ENCODE measurements at places on chromosomes 6 and 20. TPM values are rescaled to one million over a fixed set of nuclear protein-coding genes. Genes with fewer than 3 reads are reported as not detected.
A peak's percentile ranks its signal among the peaks of the same experiment; 100 is the strongest.

DNA sequence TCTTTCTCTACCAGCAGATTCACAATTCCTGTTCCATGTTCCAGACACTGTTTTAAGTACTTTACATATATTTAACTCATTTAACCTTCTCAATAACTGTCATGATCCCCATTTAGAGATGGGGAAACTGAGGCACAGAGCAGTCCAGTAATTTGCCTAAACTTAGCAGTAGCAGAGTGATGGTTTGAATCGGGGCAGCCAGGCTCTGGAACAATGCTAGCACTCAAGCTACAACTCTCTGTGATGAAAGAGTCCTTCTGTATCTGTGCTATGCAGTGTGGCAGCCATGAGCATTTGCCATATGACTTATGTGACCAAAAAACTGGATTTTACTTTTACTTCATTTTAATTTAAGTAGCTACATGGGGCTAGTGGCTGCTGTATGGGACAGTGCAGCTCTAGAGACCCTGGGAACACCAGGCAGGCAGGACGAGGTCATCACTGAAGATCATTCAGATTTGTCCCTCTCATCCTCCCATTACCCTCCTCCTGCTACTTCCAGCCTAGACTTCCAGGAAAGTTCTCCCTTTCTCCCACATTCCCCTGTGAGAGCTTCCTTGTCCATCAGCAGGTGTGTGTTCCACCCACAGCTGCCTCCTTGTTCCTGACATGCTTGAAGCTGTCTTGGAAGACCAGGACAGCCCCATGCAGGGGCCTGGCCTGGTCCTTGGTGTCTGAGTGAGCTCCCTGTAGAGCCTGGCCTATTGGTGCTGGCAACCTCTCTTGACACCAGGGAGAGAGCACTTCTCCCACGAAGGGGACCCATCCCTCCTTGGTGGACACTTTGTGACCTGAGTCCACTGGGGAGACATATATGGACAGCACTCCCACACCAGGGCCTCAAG lies 157.0 kb downstream of the MRPL14 start:
- H3K27me3 ChIP-seq = no peaks in the 10 kb centered on the region
- H3K27ac ChIP-seq = no peak overlapping the region
- H3K36me3 ChIP-seq = no peaks in the 10 kb centered on the region
- no peak overlapping the region for H3K4me3 ChIP-seq
- H3K4me1 ChIP-seq = no peaks in the 10 kb centered on the region

DNA sequence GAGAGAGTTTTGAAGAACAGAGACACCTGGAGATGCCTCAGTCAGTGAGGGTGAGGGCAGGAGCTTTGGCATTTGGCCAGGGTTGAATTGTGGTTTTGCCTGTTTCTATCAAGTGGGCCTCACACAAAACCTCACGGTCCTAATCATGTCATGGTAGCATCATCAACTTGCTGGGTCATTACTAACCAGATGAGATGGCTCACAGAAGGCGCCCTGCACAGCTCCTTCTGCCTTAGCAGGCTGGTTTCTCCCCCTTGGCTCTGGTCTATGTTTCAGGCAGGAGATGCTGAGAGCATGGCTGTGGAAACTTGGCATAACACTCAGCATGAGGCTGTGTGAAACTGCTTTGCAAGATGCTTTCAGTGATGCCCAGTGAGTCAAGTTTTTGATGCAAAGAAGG lies 99.3 kb downstream of the LRRC1 start:
- H3K4me3 ChIP-seq = no peak overlapping the region
- H3K27me3 ChIP-seq = no peaks in the 10 kb centered on the region
- no peak overlapping the region for H3K27ac ChIP-seq
- no peaks in the 10 kb centered on the region for H3K4me1 ChIP-seq
- DNase-seq = no peak

ABHD16B gene
- not detected for total RNA-seq

GRCh38 chr20:24763386-24764026 lies 185.6 kb upstream of the CST7 start:
- no peak overlapping the region for H3K4me3 ChIP-seq
- H3K27me3 ChIP-seq = no peaks in the 10 kb centered on the region
- H3K27ac ChIP-seq = no peak overlapping the region
- no peaks in the 10 kb centered on the region for H3K4me1 ChIP-seq
- no peak for DNase-seq

ZSCAN23 gene
- total RNA-seq = 1.6 TPM

DNA sequence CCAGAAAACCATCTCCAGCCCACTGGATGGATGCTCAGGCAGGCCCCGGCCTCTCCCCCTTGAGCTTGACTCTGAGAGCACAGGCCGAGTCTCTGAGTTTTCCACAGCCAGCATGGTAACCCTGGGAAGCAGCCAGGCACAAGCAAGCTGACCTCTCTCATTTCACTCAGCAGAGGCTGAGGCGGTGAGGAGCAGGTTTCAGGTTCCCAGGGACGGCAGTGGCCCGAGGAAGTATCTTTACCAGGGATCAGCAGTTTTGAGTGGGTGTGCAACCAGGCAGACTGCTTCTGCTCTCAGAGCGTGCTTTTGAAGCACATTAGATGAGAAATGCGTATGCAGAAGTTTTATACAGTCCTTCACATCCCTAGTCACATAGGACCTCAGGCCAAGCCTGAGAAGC lies 12.6 kb downstream of the HCK start:
- no peak overlapping the region for H3K27ac ChIP-seq
- DNase-seq = no peak
- H3K4me1 ChIP-seq = no peaks in the 10 kb centered on the region
- H3K27me3 ChIP-seq = no peaks in the 10 kb centered on the region
- H3K36me3 ChIP-seq = no peaks in the 10 kb centered on the region

- no peak for DNase-seq
- H3K4me1 ChIP-seq = no peaks in the 10 kb centered on the region
- H3K27me3 ChIP-seq = no peaks in the 10 kb centered on the region
- H3K27ac ChIP-seq = no peak overlapping the region
- no peak overlapping the region for H3K4me3 ChIP-seq
Measured at GRCh38 chr6:13295576-13295975, 32.8 kb downstream of the TBC1D7 start.

- DNase-seq = no peak
- H3K4me1 ChIP-seq = peaks cover 5% of the 10 kb centered on the region
- H3K36me3 ChIP-seq = no peaks in the 10 kb centered on the region
Measured at GRCh38 chr20:50008007-50008406, 25.2 kb downstream of the SNAI1 start.

LTA gene
- total RNA-seq = not detected

NT5E gene
- 14.7 TPM for total RNA-seq

- no peak overlapping the region for H3K4me3 ChIP-seq
- H3K36me3 ChIP-seq = no peaks in the 10 kb centered on the region
- no peaks in the 10 kb centered on the region for H3K27me3 ChIP-seq
- no peak overlapping the region for H3K27ac ChIP-seq
Measured at GRCh38 chr6:135657207-135657606, 159.7 kb upstream of the AHI1 start.

PRKN gene
- 11.7 TPM for total RNA-seq

GRCh38 chr20:34954904-34955230 lies 739 bp downstream of the GSS start:
- no peaks in the 10 kb centered on the region for H3K27me3 ChIP-seq
- H3K36me3 ChIP-seq = no peaks in the 10 kb centered on the region
- peaks cover 21% of the 10 kb centered on the region for H3K4me1 ChIP-seq
- peak overlapping the region; percentile 87 for H3K27ac ChIP-seq
- peak overlapping the region; percentile 69 for H3K4me3 ChIP-seq
- DNase-seq = no peak

DNA sequence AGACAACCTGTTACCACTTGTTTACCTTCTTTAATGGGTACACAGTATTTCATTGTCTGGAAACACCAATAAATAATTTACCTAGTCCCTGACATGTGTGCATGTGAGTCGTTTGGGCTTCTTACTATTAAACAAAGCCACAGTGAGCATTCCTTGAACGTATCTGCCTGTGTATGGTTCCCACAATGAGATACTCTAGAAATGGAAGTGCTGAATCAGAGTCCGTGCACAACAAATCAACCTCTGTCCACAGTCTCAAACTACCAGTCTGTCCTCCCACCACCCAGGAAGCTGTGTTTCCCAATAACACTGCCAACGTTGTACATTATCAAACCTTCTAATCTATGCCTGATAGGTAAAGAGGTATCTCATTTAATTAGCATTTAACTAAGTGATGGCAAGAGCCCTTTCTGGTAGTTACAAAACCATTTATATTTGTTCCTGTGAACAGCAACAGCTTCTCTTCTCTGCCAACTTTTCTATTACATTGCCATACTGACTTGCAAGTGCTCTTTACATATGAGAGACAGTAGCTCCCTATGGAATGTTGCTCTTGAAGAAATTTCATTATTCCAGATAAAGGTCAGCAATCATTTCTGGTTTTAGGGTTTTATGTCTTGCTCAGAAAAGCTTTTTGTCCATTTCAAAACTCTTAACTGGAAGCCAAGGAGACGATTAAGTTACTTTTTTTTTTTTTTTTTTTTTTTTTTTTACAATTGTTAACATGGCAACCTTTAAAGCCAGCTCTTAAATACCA lies 14.7 kb downstream of the JAG1 start:
- H3K4me3 ChIP-seq = no peak overlapping the region
- DNase-seq = no peak
- peaks cover under 1% of the 10 kb centered on the region for H3K4me1 ChIP-seq
- H3K36me3 ChIP-seq = no peaks in the 10 kb centered on the region

- H3K36me3 ChIP-seq = no peaks in the 10 kb centered on the region
- peaks cover 29% of the 10 kb centered on the region for H3K4me1 ChIP-seq
- no peaks in the 10 kb centered on the region for H3K27me3 ChIP-seq
- H3K4me3 ChIP-seq = no peak overlapping the region
- DNase-seq = no peak
Measured at GRCh38 chr6:35402136-35402855, 49.8 kb upstream of the FANCE start.

DNA sequence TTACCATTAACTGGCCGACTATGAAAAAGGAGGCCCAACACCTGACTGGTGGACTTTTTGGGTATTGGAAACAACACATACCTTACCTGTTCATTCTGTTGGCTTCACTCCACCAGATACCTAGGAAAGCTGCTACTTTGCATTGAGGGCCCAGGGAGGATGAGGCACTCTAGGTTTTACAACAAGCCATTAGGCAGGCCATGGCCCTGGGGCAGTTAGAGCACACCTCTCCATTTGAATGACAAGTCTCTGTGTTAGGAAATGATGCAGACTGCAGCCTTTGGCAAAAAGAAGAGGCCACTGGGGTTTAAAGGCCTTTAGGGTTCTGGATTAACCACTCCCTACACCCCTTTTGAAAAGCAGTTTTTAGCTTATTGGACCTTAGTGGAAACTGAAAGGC lies 144.3 kb downstream of the OR2B2 start:
- no peak for DNase-seq
- H3K36me3 ChIP-seq = no peaks in the 10 kb centered on the region

- DNase-seq = no peak
- no peak overlapping the region for H3K4me3 ChIP-seq
- H3K27me3 ChIP-seq = no peaks in the 10 kb centered on the region
- no peaks in the 10 kb centered on the region for H3K36me3 ChIP-seq
- no peaks in the 10 kb centered on the region for H3K4me1 ChIP-seq
- H3K27ac ChIP-seq = no peak overlapping the region
Measured at GRCh38 chr6:164628302-164628931, 681.0 kb downstream of the C6orf118 start.

- no peak overlapping the region for H3K4me3 ChIP-seq
- H3K4me1 ChIP-seq = no peaks in the 10 kb centered on the region
- no peaks in the 10 kb centered on the region for H3K36me3 ChIP-seq
- no peaks in the 10 kb centered on the region for H3K27me3 ChIP-seq
Measured at GRCh38 chr6:57177545-57178265, 5.6 kb downstream of the BAG2 start.

GRCh38 chr6:160034036-160034930 lies 65.4 kb downstream of the IGF2R start:
- H3K27ac ChIP-seq = no peak overlapping the region
- no peaks in the 10 kb centered on the region for H3K36me3 ChIP-seq
- no peak overlapping the region for H3K4me3 ChIP-seq
- H3K27me3 ChIP-seq = no peaks in the 10 kb centered on the region
- DNase-seq = no peak
- H3K4me1 ChIP-seq = no peaks in the 10 kb centered on the region

DNA sequence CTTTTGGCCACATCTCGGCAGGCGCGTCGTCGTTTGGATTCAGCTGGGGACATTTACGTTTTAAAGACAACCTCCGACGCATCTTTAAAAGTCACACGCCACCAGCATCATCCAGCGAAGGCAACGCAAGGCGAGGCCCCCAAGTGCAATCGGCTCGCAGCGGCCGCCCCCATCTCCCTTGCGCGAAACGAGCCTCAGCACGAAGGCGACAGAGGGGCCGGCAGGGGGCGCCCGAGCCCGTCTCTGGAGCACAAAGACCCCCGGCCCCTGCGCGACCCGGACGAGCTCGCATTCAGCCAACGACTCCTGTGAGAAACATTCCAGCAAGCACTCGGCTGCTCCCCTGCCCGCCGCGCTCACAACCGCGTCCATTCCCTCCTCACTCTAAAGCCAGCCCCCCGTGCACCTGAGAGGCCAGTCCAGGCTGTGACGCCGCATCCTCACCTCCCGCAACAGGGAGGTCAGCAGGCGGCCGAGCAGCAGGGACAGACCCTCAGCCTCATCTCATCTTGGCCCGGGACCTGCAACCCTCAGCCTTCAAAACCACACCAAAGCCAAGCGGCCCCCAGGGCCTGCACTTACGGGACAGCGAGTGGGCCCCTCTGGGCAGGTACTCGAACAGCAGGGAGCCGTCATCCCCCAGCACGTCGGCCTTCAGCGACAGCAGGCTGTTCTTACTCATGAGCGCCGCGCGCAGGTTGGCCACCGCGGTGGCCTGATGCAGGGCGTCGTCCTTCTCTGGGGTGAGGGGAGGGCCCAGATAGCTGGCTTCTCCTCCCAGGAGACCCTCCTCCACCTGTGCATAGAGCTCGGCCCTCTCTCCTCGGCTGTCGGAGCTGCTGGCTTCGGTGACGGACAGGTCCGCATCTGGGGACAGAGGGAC lies 35.8 kb downstream of the SLC2A4RG start:
- H3K36me3 ChIP-seq = no peaks in the 10 kb centered on the region
- H3K4me3 ChIP-seq = no peak overlapping the region
- no peaks in the 10 kb centered on the region for H3K27me3 ChIP-seq
- H3K27ac ChIP-seq = no peak overlapping the region
- DNase-seq = no peak

DNA sequence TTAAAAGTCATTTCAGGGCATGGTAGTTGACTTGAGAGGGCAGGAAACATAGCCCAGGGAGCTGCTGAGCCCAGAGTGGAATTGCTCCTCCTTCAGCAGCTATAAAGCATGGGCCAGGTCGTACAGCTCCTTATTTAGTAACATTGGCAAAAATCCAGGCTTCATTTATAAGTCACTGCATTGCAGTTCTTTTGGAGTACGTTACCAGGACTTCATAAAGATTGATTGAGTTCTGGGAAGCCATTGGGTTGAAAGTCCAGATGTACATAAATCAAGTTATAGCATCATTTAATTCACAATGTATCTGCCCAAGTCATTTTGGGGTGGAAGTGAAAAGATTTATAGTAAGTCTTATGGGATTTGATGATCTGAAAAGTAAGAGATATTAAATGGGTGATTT lies 53.0 kb upstream of the ANKEF1 start:
- no peaks in the 10 kb centered on the region for H3K27me3 ChIP-seq
- no peaks in the 10 kb centered on the region for H3K36me3 ChIP-seq
- no peak for DNase-seq
- H3K4me3 ChIP-seq = no peak overlapping the region

PRR18 gene
- total RNA-seq = not detected

ACTL10 gene
- total RNA-seq = 1.2 TPM
